Left ventricle myocardium inferior (tissue), 1 donor: ENCODE measurements at places on chromosomes 3 and 15. TPM values are rescaled to one million over a fixed set of nuclear protein-coding genes. Genes with fewer than 3 reads are reported as not detected.

The CIAO2A gene
- 71.0 TPM for total RNA-seq

The SLC24A5 gene
- total RNA-seq, result not detected

The IGSF11 gene
- 2.1 TPM for total RNA-seq

The SPATA16 gene
- total RNA-seq, result not detected

The EXD1 gene
- total RNA-seq, result not detected

The WDR93 gene
- total RNA-seq, result not detected

The CASR gene
- not detected for total RNA-seq

The SQOR gene
- 16.5 TPM for total RNA-seq

The DNASE1L3 gene
- 4.5 TPM for total RNA-seq

The HTD2 gene
- total RNA-seq, result 13.0 TPM

The NAA50 gene
- 75.0 TPM for total RNA-seq

The GOLGA6D gene
- total RNA-seq, result not detected

The UROC1 gene
- total RNA-seq, result not detected

The ACVR2B gene
- total RNA-seq, result 5.5 TPM

The MBD4 gene
- 18.8 TPM for total RNA-seq

The ANKRD63 gene
- not detected for total RNA-seq

The ROPN1 gene
- not detected for total RNA-seq

The IL20RB gene
- total RNA-seq, result 0.44 TPM

The CRYBG3 gene
- total RNA-seq, result 19.9 TPM

The DAZL gene
- total RNA-seq, result not detected

The ACTR8 gene
- 33.2 TPM for total RNA-seq

The NEDD4 gene
- total RNA-seq, result 8.1 TPM

The MASP1 gene
- total RNA-seq, result 214 TPM

The LEKR1 gene
- 0.71 TPM for total RNA-seq

The ESYT3 gene
- 1.0 TPM for total RNA-seq

The ARNT2 gene
- 3.6 TPM for total RNA-seq

The PLCH1 gene
- total RNA-seq, result 0.85 TPM
